Astrocyte of the spinal cord (primary cell): ENCODE measurements at places on chromosomes 5 and 9.

- DNase-seq: no peak
These were observed 12.5 kb upstream of the COL5A1 start for GRCh38 chr9:134629061-134629585.

DNA sequence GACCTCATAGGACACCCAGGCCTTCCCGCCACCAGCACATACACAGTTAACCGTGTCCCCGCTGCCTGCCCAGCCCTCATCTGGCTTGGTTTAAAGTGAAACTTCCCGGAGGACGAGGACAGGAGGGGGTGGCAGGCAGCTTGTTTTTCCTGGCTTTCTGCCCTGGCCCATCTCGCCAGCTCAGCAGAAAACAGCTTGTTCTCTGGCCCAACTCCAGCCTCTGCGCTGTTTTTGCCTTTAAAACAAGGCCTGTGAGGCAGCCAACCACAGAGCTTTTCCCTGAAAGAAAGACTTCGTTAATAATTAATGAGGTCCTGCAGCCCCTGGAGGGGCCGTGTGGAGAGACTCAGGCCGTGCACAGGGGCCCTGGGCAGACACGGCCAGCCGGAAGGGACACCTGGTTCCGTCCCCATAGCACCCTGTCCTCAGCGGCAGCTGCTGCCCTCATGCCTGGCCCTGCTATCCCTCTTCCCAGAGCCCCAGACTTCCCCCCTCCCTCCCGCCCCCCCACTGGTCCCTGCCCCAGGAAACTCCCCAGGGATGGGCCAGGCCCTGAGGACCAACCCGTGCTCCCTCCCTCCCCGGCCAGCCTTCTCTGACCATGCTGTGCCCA is 108.7 kb downstream of the RXRA start:
- DNase-seq: peak; percentile 98

DNA sequence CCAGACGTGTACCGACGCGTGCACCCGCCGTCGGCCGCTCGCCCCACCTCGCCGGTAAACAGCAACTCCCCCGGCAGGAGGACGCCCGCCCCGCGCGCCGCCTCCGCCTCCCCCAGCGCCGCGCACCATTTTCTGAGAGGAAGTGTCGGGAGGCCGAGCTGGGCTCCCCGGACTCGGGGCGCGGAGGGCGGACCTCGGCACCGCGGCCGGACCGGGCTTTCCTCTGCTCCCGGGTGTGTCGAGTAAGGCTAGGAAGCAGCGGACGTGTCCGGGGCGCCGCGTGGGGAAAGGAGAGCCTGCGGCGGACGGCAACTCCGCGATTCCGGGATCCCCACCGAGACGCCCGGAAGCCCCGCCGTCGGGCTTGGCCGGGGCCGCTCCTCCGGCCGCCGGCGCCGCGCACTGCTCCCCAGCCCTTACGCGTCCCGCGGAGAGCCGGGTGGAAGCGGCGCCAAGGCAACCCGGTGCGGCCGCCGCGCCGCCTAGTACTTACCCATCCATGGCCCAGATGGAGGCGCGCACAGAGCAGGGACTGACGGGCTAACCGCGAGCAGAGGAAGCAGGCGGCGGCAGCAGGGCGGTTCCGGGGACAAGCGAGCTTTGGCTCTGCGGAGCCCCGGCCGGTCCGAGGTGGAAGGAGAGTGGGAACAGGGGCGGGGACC is at the start of gene PTBP3:
PTBP3 (minus strand) TSS at position 643 of the 662 bp plus-strand sequence. CDS start 35,754 bp downstream, outside the sequence.
- DNase-seq: peak; percentile 80

DNA sequence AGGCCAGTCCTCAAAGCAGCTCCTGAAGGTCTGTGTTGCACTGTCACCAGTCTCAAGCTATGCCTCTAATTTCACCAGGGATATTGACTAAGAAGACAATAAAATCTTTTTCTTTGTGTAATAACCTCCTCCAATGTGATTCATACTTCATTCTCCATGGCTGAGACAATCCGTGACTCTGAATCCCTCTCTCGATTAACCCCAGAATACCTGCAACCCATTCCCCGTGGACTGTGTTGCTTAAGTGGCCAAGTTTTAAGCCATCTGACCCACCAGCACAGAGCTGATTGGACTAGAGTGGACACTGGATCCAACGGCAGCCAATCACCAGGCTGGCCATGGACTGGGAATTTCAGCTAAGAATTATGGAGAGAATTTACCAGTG is 5.4 kb upstream of the CCIN start:
- peak; percentile 72 for DNase-seq

DNA sequence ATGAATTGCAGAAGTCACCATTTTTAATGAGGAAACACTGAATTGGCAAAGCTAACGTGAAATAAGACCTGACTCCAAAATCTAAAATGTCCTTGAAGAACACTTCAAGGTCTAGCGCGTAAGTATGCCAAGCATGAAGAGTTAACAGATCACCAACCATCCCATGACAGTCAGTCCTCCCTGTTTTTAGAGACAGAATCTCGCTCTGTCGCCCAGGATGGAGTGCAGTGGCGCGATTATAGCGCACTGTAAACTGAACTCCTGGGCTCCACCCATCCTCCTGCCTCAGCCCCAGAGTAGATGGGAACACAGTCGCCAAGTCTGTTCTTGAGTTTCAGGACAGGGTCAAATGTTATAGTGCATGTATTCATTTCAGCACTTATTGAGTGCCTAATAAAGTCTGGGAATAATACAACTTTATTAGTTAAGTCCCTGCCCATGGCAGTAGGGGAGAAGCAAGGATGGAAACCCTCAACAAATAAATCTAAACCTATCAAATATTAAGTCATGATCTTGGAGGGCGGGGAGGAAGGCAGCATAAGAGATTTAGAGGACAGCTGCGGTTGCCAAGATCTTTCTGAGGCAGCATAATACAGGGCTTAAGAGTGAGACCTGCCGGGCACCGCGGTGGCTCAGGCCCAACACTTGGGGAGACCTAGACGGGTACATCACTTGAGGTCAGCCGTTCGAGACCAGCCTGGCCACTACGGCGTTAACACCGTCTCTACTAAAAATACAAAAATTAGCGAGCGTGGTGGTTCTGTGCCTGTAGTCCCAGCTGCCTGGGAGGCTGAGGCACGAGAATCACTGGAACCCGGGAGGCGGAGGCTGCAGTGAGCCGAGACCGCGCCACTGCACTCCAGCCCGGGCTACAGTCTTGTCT is 1.1 kb downstream of the ATPSCKMT start:
- DNase-seq: no peak

DNA sequence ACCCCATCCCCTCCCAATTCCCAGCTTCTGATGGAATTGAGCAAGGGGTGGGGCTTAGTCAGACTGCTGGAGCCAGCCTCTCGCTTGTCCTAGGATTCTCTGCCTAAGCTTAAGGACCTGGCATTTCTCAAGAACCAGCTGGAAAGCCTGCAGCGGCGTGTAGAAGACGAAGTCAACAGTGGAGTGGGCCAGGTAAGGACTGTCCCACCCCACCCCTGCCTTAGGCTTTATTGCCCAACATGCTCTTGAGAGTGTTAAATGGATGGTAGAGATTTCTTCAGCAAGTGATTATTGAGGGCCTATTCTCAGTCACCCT is 1.1 kb downstream of the SLC35A4 start:
- DNase-seq: no peak

GRCh38 chr5:9365512-9365911 is 180.4 kb downstream of the SEMA5A start:
- no peak for DNase-seq

DNA sequence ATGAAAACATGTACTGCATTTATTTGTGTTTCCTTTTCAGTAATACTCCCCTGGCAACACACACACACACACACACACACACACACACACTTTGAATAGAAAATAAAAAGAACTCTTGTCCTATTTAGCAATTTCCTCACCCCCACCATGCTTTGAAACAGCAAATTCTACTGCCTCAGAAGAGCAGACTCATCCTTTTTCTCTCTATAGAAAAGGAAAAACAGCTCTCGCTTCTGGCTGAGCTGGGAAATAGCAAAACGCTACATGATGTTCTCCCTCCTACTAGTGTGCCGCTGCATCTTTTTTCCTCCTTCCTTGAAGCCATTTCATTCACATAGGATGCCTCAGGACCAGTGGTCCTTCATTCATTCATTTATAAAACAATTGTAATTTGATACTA is 453.6 kb downstream of the CSNK1G3 start:
- DNase-seq: peak; percentile 2

DNA sequence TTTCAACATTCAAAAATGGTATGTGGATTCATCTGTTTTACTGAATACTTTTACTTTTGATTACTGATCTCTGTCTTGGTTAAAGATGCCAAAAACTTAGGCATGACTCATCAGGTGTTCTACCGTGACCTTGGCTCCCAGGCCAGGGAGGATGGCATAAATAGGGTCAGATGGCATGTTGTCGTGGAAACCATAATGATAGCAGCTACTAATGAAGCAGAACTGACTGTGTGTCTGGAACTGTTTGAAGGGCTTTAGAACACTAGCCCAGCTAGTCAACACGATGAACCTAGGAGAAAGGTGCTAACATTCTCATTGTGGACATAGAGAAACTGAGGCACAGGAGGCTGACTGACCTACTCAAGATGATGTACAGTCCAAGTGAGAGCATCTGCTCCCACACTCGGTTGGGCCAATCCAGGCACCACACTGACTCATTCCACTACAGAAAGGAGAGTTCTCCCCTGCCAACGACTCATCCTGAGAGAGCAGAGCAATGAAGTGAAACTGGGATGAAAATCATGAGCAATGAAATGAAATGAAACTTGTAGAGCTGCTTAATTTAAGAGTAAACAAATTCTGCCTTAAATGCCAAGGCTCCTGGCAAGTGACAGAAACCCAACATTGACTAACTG is 116.0 kb downstream of the TENT4A start:
- DNase-seq: no peak

- peak; percentile 50 for DNase-seq
These were observed 783.3 kb upstream of the CDH9 start for GRCh38 chr5:27821681-27822080.

- no peak for DNase-seq
These were observed 152.8 kb downstream of the RAB3C start for GRCh38 chr5:58735637-58736036.

GRCh38 chr5:162283609-162284008 is 216.0 kb downstream of the GABRG2 start:
- DNase-seq: no peak

GRCh38 chr9:27108981-27109541 is at the start of gene TEK:
TEK (plus strand) TSS chr9:27109225; CDS start chr9:27109591, 366 bp downstream.
- no peak for DNase-seq

GRCh38 chr5:482021-482420 is 39.0 kb downstream of the EXOC3 start:
- DNase-seq: no peak

- DNase-seq: peak; percentile 71
These were observed 213.7 kb downstream of the RFK start for GRCh38 chr9:76180541-76180940.

- DNase-seq: no peak
These were observed 97.5 kb downstream of the MLLT3 start for GRCh38 chr9:20524776-20525175.

- no peak for DNase-seq
These were observed 232.2 kb upstream of the KLF4 start for GRCh38 chr9:107721705-107722245.

DNA sequence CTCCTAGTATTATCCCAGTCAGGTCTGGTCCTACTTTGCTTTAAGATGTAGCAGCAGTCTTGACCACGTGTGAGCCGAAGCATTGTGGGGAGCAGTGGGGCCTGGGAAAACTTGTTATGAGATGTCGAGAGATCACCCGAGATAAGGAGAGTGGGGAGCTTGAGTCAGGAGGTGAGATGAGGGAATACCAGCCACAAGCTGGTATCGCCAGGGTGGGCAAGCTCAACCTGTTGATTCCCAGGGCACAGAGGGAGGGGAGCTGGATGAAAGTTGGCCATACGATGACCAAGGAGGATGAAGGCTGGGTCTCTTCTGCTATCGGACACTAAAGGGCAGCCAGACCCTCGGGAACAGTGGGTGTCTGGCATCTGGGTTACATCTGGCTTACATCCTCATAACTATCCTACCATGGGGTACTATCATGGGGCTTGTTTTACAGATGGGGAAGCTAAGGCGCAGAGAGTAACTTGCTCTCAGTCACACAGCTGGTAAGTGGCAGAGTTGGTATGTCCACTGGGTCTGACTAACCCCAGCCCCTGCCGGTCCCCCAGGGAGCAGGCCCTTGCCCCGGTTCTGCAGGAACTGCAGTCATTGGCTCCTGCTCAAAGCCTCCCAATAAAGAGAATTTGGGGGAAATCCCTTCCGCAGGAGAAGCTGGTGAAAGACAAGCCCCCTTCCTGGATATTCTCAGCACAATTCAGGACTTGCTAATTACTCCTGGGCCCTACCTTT is 13.4 kb upstream of the TIFAB start:
- DNase-seq: no peak

GRCh38 chr9:112111461-112111860 is 63.6 kb downstream of the SUSD1 start:
- no peak for DNase-seq

DNA sequence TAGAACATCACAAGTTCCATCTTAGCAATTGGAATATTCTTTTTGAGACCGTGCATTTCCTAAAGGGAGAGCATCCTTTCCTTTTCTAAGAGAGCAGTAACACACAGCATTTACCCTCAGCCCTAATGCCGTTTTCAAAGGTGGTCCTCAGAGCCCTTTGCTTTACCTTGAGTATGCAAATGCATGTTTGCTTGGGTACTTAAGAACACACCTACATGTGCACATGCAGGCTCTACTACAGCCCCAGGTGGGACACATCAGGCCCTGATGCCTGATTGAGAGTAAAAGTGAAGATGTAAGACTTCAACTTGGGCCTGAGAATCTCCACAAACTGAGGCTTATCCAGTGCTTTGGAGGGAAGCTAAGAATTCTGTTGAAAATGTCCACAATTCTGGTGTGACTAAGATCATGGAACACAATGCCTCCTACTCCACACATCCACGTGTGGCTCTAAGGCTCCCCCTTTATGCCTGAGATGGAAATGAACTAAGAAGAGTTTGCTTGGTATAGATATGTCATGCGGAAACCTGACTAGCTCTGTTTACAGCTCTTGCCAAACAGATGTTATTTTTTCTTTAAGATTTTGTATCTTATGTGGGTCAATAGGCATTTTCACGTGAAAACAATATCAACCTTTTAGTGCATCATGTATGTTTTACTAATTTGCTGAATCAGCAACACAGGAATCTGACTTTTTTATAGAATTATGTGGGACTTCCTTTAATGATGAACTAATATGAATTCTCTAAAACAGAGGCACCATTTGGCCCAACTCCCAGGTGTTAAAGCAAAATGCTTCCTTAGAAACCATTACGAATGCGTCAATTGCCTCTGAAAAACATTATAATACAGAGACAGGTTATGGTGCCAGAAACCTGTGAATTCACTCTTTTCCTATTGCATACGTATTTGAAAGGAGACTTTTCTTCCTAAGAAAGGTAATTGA is 48.9 kb upstream of the SLC2A8 start:
- DNase-seq: peak; percentile 73

- DNase-seq: peak; percentile 51
These were observed 51.4 kb downstream of the SMARCA2 start for GRCh38 chr9:2066312-2067273.

- DNase-seq: no peak
These were observed 72.3 kb downstream of the LMNB1 start for GRCh38 chr5:126849101-126849678.

- no peak for DNase-seq
These were observed 106.2 kb downstream of the ADAMTS12 start for GRCh38 chr5:33785571-33785970.

GRCh38 chr5:64147849-64148441 is 17.7 kb upstream of the RNF180 start:
- peak; percentile 57 for DNase-seq

GRCh38 chr9:79430619-79431018 is 141.1 kb upstream of the TLE4 start:
- no peak for DNase-seq
